WTC11 (cell line): ENCODE measurements at places on chromosomes 16 and 17. TPM values are rescaled to one million over a fixed set of nuclear protein-coding genes. Genes with fewer than 3 reads are reported as not detected.

DNA sequence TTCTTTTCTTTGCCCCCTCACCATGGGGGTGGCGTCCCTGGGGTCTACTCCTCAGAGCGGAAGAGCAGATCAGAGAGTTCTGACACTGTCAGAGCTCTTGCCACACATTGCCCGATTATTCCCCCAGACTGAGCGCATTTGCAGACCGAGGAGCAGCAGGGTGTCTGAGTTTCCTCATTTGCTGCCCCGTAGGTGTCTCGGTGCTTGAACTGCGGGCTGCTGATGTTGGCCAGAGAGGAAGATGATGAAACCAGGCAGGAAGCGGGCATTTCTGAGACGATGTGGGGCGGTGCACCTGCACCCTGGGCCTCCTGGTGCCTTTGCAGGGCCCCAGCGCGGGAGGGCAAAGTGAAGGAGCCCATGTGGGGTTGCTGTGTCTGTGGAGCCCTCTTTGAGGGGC is 55.2 kb downstream of the ARSG start:
- DNase-seq, result no peak
- peaks cover 5% of the 10 kb centered on the region for H3K4me1 ChIP-seq
- H3K27me3 ChIP-seq, result no peaks in the 10 kb centered on the region
- H3K4me3 ChIP-seq, result no peak overlapping the region

GRCh38 chr16:31833047-31833446 is 40.6 kb upstream of the ZNF267 start:
- no peak for DNase-seq
- no peak overlapping the region for H3K4me3 ChIP-seq

GRCh38 chr16:7161891-7162290 is 170.8 kb upstream of the RBFOX1 start:
- H3K27ac ChIP-seq, result no peak overlapping the region
- H3K4me3 ChIP-seq, result no peak overlapping the region
- no peaks in the 10 kb centered on the region for H3K4me1 ChIP-seq
- H3K36me3 ChIP-seq, result peaks cover 74% of the 10 kb centered on the region

DNA sequence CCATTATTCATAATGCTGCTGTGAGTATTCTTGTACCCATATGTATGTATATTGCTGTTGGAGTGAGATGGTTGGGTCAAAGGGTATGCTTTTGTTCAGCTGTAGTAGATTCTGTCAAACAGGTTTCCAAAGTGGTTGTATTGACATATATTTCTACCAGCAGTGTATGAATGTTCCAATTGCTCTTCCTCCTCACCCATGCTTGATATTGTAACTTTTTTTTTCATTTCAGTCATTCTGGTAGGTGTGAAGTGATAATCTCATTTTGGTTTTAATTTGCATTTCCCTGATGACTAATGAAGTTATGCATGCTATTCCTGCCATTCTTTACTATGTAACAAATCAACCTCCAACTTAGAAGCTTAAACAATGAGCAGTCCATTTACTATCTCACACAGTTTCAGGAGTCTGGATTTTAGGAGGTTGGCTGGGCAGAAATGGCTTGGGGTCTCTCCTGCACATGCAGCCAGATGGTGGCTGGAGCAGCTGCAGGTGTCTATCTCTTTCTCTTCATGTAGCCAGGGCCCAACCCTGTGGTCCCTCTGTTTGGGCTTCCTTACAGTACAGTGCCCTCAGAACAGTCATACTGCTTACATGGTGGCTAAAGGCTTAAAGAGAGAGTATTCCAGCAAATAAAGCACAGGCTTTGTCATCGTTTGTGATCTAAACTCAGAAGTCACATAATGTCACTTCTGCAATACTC is 21.2 kb downstream of the ERAL1 start:
- H3K36me3 ChIP-seq, result peaks cover 17% of the 10 kb centered on the region
- no peak overlapping the region for H3K27ac ChIP-seq
- H3K27me3 ChIP-seq, result peaks cover 15% of the 10 kb centered on the region
- peaks cover 6% of the 10 kb centered on the region; the same call in 1 of the 2 replicates for H3K4me1 ChIP-seq
- no peak for DNase-seq
- no peak overlapping the region for H3K4me3 ChIP-seq

Gene SLC52A1
- 0.78 to 1.1 TPM (median 0.99 TPM) in 3 replicates for total RNA-seq

DNA sequence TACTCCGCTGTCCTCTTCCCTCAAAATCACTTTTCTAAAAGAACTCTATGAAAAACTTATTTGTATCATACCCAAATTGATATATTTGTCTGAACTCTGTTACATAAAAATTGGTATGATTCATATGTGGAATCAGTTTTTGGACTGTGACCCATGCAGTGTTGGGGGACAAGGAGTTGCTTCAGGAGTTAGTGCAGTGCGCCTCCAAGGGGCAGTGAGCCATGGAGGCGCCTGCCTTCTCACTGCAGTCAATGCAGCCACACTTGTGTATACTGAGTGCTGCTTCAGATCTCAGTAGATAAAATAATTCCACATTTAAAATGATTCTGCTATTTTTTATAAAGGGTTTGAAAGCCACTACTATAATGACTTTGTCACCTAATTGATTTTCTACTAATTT is 32.5 kb downstream of the DGKE start:
- H3K4me1 ChIP-seq, result no peaks in the 10 kb centered on the region
- no peak for DNase-seq
- no peaks in the 10 kb centered on the region; the same call in 1 of the 2 replicates for H3K36me3 ChIP-seq
- no peak overlapping the region for H3K4me3 ChIP-seq
- H3K27me3 ChIP-seq, result no peaks in the 10 kb centered on the region

Gene SEZ6L2
- 58.2 to 68.5 TPM (median 64.2 TPM) in 3 replicates for total RNA-seq

Gene DRC3
- total RNA-seq, result 0.34 to 0.48 TPM (median 0.42 TPM) in 3 replicates

DNA sequence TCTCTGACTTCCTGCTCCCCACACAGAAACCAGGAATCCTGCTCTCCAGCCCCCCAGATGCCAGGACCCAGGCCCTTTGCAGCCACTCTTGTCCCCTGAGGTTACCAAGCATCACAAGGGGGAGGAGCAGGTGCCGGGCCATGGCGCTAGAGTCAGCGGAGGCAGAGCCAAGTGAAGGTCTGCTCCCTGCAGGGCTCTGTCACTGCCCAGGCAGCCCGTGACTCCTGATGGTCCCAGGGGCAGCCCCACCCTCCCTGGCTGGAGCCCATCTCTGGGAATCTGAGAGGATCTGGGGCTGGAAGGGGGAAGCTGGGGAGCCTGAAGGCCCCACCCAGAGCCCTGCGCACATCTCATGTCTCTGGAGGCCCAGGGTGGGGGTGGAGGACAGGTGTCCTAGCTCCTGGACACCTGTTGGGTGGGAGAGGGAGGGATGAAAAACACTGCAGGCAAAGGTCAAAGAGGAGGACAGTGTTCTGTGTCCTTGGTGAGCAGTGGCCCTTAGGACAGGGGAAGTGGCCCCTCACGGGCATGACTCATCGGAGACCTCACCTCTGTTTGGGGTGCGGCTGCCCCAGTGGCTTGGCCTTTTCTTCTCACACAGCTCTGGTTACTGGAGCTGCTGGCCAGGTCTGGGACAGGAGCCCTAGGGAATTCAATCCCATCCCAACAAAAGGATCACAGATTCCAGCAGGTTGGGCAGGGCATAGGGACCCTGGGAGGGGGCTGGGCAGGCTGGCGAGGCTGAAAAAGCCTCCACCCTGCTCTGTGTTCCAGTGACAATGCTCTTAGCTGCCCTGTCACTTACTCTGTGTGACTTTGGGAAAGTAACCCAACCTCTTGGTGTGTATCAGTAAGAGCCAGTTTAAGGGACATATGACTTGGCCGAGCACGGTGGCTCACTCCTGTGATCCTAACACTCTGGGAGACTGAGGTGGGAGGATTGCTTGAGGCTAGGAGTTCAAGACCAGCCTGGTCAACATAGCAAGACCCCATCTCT is at the start of gene PRSS36:
TSS of gene PRSS36 (minus strand) at position 173 of the 997 bp plus-strand sequence. CDS start at position 142, 31 bp downstream.
- H3K36me3 ChIP-seq, result no peaks in the 10 kb centered on the region
- no peak for DNase-seq
- peaks cover 20% of the 10 kb centered on the region for H3K4me1 ChIP-seq
- H3K27me3 ChIP-seq, result peaks cover 28% of the 10 kb centered on the region
- no peak within 1 kb of the TSS for H3K27ac ChIP-seq

DNA sequence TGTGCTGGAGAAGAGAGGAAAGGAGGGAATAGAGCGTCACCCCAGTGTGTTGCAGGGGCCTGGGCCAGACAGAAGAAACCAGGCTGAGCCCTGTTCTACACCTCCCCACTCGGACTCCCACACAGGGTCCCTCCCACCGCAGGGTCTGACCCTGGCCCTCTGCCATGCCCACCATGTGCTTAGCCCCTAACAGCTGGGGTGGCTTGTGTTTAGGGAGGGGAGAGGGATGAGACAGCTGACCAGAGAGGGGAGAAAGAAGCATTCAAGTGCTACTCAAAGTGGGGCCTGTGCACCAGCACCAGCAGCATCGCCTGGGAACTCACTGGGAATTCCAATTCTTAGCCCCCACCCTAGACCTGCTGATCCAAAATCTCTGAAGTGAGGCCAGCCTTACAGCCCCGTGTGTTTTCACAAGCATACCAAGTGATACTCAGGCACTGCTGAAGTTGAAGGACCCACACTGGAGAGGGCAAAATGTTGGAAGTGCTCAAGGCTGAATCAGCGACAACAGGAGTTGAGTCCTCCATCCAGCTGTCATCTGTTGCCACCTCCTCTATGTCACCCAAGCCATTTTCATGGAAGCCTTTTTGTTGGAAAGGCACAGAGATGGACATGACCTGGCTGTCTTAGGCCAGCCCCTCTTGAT is 47.0 kb downstream of the FZD2 start:
- no peak for DNase-seq
- H3K27me3 ChIP-seq, result no peaks in the 10 kb centered on the region; the same call in 1 of the 2 replicates
- H3K27ac ChIP-seq, result no peak overlapping the region

DNA sequence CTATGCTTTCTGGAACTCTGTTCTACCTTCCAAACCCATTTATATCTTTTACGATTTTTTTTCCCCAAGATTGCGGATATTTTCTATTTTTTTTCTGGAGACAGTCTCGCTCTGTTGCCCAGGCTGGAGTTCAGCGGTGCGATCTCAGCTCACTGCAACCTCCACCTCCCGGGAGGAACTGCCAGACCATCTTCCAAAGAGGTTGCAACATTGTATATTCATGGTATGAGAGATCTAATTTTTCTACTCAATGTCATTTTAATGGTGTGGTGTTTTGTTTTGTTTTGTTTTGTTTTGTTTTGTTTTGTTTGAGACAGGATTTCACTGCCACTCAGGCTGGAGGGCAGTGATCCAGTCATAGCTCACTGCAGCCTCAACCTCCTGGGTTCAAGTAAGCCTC is 8.5 kb upstream of the BMERB1 start:
- H3K27me3 ChIP-seq, result no peaks in the 10 kb centered on the region
- H3K4me3 ChIP-seq, result no peak overlapping the region
- H3K4me1 ChIP-seq, result peaks cover 2% of the 10 kb centered on the region; the same call in 1 of the 2 replicates
- H3K36me3 ChIP-seq, result no peaks in the 10 kb centered on the region

- H3K36me3 ChIP-seq, result no peaks in the 10 kb centered on the region
- H3K4me1 ChIP-seq, result peaks cover 11% of the 10 kb centered on the region; the same call in 1 of the 2 replicates
- H3K27ac ChIP-seq, result no peak overlapping the region
Observed at GRCh38 chr17:47192554-47192953, 3.5 kb upstream of the CDC27 start.

DNA sequence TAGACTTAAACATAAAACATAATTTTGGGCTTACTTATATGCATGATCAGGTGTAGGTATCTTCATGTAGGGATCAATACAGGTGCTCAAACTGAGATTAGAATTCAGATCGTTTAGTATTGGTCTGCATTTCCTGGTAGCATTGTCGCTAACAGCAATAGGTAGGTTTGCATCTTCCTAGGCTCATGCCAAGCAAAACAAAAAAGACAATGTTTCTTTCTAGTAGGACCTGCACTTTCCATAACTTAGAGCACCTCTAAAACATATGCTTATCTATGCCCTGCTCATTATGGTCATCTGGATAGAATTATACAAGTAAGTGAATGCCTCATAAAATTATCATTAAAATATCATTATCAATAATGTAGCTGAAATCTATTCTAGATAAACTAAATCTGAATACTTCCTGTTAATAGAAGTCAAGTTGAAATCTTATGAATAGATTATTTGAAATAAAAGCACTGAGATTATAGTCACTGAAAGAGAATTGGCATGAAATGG is 26.7 kb downstream of the PCTP start:
- DNase-seq, result no peak
- H3K36me3 ChIP-seq, result peaks cover 7% of the 10 kb centered on the region; the same call in 1 of the 2 replicates
- H3K4me3 ChIP-seq, result no peak overlapping the region

DNA sequence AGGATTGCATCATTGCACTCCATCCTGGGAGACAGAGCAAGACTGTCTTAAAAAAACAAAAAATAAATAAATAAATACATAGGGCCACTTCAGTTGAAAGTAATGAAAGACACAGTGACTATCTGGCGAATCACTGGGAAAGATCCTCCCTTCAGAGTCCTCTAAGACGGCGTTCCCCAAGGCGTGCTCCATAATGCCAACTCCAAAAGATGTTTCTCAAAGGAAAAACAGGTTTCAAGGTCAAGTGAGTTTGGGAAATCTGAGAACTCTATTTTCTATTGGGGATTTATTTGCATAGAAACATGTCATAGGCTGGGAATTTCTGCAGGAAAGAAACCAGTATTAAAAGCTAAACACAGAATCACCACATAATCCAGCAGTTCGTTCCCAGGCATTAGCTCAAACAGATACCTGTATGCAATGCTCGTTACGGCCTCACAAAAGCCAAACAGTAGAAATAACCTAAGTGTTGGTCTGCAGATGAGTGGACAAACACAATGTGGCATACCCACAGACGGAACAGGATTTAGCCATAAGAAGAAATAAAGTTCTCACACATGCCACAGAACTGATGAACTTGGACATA is 7.9 kb downstream of the KLHDC4 start:
- no peak for DNase-seq
- peaks cover 70% of the 10 kb centered on the region for H3K36me3 ChIP-seq
- H3K27me3 ChIP-seq, result no peaks in the 10 kb centered on the region

DNA sequence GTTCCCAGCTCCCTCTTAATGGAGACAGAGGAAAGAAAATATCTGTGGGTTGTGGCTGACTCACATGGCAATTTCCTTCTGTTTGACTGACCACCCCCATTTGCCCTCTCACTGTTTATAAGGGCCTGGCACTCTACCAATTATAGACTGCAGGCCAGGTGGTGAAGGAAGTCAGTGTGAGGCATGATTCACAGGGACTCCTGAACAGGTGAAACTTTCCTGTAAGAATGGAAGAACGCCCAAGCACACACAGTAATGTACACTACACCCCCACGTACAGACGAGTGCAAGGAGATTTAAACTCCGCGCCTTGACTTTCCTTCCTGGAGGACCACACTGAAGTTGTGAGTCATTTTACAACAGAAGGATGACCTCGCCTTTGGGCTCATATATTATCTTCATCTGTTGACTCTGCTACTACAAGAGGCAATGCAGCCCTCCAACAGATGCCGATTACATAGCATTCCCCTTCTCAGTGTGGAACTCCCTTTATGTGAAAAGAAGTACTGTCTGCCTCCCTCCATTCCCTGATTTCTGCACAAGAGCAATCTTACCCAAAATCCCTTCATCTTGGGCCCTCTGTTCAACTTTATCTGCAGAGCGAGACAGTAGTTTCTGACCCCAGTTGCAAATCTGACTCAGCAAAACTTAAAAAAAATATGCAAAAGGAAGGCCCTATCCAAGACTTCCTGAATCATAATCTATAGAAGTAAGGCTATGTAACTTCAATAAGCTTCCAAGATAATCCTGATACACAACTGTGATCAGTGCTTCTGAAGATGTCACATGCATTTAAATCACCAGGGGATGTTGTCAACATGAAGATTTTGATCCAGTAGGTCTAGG is 163.6 kb downstream of the SHISA6 start:
- H3K27ac ChIP-seq, result no peak overlapping the region
- DNase-seq, result no peak
- H3K4me1 ChIP-seq, result no peaks in the 10 kb centered on the region
- peaks cover 75% of the 10 kb centered on the region for H3K36me3 ChIP-seq
- no peak overlapping the region for H3K4me3 ChIP-seq
